ENCODE measurements at places on chromosomes 4 and X.

- no peak for DNase-seq
Measured at GRCh38 chr4:137200322-137200721, 332.0 kb downstream of the PCDH18 start.

DNA sequence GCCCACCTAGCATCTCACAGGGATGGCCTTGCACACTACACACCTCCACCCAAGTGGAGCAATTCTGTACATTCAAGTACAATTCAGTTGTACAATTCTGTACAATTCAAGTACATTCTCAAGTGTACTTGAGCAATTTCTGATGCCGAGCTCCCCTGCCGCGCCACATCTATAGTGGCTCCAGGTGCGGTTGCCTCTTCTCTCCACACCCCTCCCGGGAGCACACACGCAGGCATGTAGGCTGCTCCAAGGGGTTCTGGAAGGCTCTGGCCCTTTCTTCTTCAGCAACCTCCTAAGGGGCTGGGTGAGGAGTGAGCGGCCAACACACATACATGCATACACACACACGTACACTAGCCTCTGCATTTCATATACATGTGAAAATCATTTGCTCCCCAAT, 18.9 kb upstream of the DUSP9 start:
- DNase-seq, result no peak

- no peak for DNase-seq
Measured at GRCh38 chrX:135397652-135398051, 24.1 kb upstream of the SMIM10L2A start.

- DNase-seq, result no peak
Measured at GRCh38 chr4:8849266-8850073, 22.2 kb downstream of the HMX1 start.

- DNase-seq, result no peak
Measured at GRCh38 chrX:53186351-53186750, 38.7 kb downstream of the KDM5C start.

- no peak for DNase-seq
Measured at GRCh38 chr4:102345795-102346100, 466 bp upstream of the SLC39A8 start.

GRCh38 chr4:16622826-16623225, 275.6 kb downstream of the LDB2 start:
- no peak for DNase-seq

- no peak for DNase-seq
Measured at GRCh38 chr4:78482281-78482680, 69.3 kb upstream of the ANXA3 start.

DNA sequence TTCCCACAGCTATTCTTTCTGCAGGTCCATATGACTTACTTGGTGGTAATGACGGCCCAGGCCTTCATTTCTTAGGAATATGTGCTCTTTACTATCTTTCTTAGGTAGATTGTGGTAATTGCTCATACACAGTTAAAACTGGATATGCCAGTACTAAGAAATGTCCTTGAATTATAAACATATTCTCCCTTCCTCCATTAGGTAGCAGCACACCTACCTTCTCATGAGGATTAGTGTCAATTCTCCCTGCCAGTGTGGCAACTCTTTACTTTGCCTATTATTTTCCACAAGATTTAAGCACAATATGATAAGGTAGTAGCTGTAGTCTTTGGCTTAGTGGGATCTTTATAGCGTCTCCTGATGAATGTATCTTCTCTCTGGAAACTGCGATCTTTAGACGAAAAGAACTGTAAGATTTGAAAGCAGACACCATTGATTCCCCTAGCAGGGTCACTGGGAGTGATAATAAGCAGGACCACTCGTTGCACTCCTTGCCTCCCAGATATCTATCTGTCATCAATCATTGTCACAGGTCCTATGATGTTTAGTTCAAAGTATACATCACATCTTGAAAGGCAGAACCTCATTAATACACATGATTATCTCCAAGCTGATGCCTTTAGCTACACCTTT, 1240.7 kb downstream of the C4orf33 start:
- no peak for DNase-seq

- no peak for DNase-seq
Measured at GRCh38 chrX:44569122-44569521, 26.5 kb upstream of the FUNDC1 start.

DNA sequence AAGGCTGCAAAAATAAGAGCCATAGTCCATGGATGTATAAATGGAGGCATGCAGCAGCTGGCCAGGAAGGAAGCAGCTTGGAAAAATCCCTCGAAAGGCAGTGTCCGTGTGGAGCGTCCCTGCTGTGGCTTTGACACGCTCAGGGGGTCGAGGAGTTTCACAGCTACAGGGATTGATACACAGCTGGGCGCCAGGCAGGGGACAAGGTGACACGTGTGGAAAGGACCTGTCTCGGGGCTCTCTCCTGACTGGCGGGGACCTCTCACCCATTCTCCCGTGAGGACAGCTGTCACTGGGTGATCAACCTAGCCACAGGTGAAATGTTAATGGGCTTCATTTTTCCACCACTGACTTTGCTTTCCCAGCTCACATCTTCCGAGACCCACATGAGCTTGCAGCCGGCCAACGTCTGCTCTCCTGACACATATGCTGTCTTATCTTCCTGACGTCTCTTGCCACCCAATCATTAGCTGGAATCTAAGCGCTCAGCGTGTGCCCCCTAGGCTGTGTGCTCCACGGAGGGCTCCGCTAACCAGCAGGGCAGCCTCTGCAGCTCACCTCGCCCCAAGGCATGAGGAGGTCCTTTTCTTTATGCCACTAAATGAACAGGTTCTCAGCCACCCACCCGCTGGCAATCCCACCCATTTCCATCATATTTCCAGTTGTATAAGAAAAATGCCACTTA, 89.4 kb upstream of the AFAP1 start:
- DNase-seq, result no peak

DNA sequence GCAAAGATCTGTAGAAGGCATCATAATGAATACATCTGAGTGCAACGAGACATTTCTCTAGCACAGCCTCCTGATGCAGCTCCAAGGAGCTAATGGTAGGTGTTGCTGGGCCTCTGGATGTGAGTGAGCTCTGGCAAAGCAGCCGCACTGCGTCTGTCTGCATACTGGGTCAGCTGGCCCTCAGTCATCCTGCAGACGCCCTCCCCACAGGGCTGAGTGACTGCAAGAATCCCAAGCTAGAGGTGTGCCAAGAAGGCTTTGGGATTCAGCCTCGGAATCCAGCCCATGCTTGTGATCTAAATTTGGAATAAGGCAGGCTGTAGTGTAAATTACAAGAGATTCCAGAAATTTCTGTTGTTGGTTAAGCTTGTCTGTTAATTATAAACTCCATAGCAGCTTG, 18.5 kb downstream of the HERC3 start:
- no peak for DNase-seq

GRCh38 chrX:53163436-53163835, 61.6 kb downstream of the KDM5C start:
- no peak for DNase-seq

- DNase-seq, result no peak
Measured at GRCh38 chr4:154511981-154512380, 20.4 kb upstream of the DCHS2 start.

DNA sequence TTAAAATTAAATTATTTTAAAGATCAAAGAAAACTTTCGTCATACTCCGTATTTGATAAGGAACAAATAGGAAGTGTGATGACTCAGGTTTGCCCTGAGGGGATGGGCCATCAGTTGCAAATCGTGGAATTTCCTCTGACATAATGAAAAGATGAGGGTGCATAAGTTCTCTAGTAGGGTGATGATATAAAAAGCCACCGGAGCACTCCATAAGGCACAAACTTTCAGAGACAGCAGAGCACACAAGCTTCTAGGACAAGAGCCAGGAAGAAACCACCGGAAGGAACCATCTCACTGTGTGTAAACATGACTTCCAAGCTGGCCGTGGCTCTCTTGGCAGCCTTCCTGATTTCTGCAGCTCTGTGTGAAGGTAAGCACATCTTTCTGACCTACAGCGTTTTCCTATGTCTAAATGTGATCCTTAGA, at the start of gene CXCL8:
Gene CXCL8 (plus strand): TSS at position 217 of the 426 bp plus-strand sequence. CDS start 90 bp downstream, at position 307.
- no peak for DNase-seq

DNA sequence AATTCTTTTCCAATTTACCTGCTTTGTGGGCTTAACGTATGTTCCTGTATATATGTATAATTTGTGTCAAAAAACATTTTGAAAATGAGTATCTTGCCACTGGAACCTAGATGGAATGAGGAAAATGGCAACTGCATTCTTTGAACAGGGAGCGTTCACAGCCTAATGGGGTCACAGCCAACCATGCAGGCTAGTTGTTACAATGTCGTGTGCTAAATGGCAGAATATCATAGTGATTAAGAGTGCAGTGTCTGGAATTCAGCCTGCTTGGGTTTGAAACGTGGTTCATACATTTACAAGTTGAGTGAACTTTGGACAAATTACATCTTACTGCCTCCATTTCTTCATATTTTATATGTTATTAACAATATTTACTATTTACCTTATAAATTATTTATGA, 70.8 kb downstream of the PCDH7 start:
- no peak for DNase-seq

- DNase-seq, result no peak
Measured at GRCh38 chrX:49166914-49167739, 4.6 kb downstream of the MAGIX start.

DNA sequence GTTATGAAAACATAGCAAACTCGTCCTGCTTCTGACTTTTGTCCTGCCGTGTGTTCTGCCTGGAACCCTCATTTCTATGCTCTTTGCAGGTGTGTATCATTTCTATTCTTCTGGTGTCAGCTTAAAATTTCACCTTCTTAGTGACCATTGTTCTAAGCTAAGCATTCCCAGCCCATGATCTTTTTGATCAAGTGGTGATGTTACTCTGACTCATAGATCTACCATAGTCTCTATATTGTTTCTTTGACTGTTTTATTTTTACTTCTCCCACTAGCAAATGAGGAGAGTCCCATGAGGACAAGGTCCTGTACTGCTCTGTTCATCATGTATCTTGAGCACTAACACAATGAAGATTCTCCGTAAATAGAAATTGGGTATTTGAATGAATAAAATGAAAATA, 14.1 kb upstream of the CXCL6 start:
- DNase-seq, result no peak

Data from NCI-H2107 (cell line).